ENCODE measurements at places on chromosomes 12 and 14. TPM values are rescaled to one million over a fixed set of nuclear protein-coding genes. Genes with fewer than 3 reads are reported as not detected.

GRCh38 chr12:12428047-12428446 is 71.2 kb downstream of the BORCS5 start:
- no peaks in the 10 kb centered on the region for H3K27me3 ChIP-seq
- DNase-seq, result no peak
- no peaks in the 10 kb centered on the region for H3K36me3 ChIP-seq
- no peak overlapping the region for H3K27ac ChIP-seq
- no peak overlapping the region for H3K4me3 ChIP-seq

DNA sequence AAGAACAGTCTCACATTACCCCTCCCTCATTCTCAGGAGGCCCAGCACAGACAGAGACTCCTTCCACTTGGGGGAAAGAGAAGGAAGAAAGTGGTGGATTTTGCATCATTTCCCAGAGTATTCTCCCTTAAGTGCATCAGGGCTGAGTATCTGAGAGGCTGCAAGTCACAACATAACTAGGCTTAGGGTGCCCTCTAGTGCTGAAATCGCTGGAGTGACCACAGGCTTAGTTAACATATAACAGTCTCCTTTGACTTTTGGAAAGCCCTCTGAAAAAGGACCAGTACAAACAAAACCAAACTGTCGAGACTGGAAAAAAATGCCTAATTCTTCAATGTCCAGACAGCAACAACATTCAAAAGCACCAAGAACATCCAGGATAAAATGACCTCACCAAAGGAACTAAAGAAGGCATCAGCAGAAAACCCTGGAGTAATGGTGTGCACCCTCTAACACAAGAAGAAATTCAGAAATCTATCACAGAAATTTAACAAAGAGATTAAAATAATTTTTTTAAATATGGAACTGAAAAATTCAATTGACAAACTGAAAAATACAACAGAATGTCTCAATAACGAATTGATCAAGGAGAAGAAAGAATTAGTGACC is 412.3 kb downstream of the RPS29 start:
- H3K27me3 ChIP-seq, result no peaks in the 10 kb centered on the region
- DNase-seq, result peak; percentile 46
- no peak overlapping the region for H3K4me3 ChIP-seq
- no peaks in the 10 kb centered on the region for H3K36me3 ChIP-seq

DNA sequence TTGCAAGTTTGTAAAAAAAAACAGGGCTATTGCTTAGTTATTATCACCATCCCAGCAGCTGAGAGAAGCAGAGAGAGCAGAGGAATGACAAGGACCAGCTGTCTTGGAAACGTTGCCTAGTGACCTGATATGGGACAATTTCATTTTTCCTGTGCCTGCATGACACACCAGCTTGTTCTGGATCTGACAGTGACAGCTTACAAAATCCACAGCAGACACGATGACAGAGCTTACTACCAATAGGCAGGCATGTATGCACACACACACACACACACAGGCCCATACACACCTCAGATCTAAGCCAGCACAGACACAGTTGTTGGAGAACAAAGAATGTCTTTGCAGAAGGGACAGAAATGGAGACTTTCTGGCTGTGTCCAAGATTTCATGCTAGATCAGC is 25.4 kb downstream of the HSPB8 start:
- no peak overlapping the region for H3K4me3 ChIP-seq
- H3K27me3 ChIP-seq, result no peaks in the 10 kb centered on the region
- DNase-seq, result peak; percentile 42
- H3K27ac ChIP-seq, result no peak overlapping the region

GRCh38 chr14:23559010-23559925 is 3.2 kb downstream of the THTPA start:
- H3K4me3 ChIP-seq, result no peak overlapping the region
- peaks cover 13% of the 10 kb centered on the region for H3K36me3 ChIP-seq
- peaks cover 5% of the 10 kb centered on the region for H3K4me1 ChIP-seq
- DNase-seq, result no peak

DNA sequence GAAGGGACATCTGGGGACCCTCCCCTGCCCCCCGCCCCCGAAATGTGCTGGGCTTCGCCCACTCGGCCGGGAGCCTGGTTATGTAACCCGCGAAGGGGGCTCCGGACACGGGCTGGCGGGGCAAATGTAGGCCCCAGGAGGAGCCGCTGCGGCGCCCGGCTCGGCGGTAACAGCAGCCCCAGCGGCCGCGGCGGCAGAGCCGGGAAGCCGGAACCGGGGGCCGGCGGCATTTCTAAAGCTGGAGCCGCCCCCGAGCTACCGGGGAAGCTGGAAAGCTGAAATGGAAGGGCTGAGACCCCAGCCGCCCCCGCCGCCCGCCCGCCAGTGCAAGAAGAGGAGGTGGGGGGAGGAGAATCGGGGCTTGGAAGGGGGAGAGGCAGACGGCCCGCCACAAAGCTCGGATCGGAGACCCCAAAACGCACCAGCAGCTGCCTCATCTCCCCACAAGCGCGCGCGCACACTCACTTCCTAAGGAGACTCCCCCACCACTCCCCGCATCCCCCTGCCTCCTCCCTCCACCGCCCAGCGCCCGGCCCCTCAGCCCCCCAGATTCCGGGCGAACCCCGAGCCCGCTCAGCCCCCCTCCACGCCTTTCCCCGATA is 1.5 kb downstream of the KDM2B start:
- H3K27me3 ChIP-seq, result no peaks in the 10 kb centered on the region
- H3K27ac ChIP-seq, result no peak overlapping the region
- no peaks in the 10 kb centered on the region for H3K36me3 ChIP-seq
- DNase-seq, result peak; percentile 59

DNA sequence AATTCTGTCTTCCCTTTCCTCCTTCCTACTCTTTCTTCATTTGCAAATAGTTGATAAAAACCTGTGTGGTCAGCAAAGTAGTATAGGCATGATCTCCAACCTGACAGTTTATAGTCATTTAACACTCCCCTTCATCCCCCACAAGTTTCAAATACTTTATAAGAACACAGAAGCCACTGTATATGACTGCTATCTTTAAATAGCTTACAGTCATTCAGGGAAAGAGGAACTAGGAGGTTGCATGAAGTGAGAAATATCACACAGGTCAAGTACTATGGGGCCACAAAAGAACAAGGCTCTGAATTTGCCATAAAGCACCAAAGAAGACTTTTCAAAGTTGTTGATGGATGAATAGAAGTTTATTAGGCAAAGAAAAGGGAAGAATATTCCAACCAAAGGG is 431.3 kb downstream of the NPAS3 start:
- no peak overlapping the region for H3K4me3 ChIP-seq
- no peaks in the 10 kb centered on the region for H3K4me1 ChIP-seq
- no peak for DNase-seq
- H3K36me3 ChIP-seq, result no peaks in the 10 kb centered on the region
- no peak overlapping the region for H3K27ac ChIP-seq
- H3K27me3 ChIP-seq, result no peaks in the 10 kb centered on the region

- H3K4me1 ChIP-seq, result no peaks in the 10 kb centered on the region
- no peaks in the 10 kb centered on the region for H3K36me3 ChIP-seq
- H3K4me3 ChIP-seq, result no peak overlapping the region
- H3K27ac ChIP-seq, result no peak overlapping the region
- H3K27me3 ChIP-seq, result no peaks in the 10 kb centered on the region
Observed at GRCh38 chr12:57657744-57658143, 24.7 kb upstream of the B4GALNT1 start.

- H3K36me3 ChIP-seq, result no peaks in the 10 kb centered on the region
- DNase-seq, result no peak
- no peak overlapping the region for H3K27ac ChIP-seq
- no peak overlapping the region for H3K4me3 ChIP-seq
Observed at GRCh38 chr12:108738170-108738569, 6.9 kb upstream of the CORO1C start.

GRCh38 chr14:94177806-94178205 is 3.7 kb downstream of the PPP4R4 start:
- no peak for DNase-seq
- H3K4me3 ChIP-seq, result no peak overlapping the region
- no peaks in the 10 kb centered on the region for H3K4me1 ChIP-seq

DNA sequence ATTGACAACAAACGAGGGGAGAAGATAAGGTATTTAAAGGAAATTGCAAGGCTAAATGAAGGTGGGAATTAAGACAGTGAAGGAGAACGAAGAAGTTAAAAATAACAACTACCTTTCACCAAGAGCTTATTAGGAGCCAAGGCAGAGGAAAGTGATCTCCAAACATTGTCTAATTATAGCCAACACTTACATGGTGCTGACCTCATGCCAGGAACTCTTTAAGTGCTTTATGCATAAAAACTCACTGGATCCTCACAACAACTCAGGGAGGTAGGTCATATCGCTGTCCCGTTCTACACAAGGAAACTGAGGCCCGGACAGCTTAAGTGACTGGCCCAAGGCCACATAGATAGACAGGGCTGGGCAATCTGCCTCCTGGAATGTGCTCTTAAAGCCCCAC is 19.5 kb downstream of the TAMALIN start:
- H3K27me3 ChIP-seq, result no peaks in the 10 kb centered on the region
- H3K36me3 ChIP-seq, result no peaks in the 10 kb centered on the region
- no peak for DNase-seq
- no peak overlapping the region for H3K27ac ChIP-seq

DNA sequence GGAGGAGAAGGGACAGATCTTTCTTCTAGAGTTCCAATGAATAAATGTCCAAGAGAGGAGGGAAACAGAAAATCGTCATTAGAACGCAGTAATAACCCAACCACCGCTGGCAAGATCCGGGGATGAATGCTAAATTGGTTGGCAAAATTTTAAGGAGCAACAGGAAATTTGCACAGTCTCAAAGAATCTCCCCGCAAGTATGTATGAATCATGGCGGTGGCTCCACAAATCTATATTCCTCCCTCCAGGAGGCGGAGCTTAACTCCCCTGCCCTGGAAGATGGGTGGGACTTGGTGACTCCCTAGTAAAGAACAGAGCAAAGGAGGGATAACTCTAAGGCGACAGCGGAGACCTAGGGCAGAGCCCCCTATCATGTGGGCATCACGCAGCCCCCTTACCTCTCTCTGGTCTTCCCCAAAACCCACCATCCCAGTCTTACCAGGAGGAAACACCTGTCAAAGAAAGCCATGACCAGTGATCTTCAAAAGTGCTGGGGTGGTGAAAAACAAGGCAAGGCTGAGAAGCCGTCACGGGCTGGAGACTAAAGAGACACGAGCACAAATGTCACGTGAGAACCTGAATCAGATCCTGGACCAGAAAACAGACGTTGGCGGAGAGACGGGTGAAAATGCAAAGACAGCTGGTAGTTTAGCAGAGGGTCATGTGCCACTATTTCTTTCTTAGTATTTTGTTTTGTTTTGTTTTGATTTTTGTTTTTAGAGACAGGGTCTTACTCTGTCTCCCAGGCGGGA is 125.8 kb downstream of the NCOR2 start:
- peaks cover 4% of the 10 kb centered on the region for H3K4me1 ChIP-seq
- peak; percentile 69 for DNase-seq
- H3K27me3 ChIP-seq, result no peaks in the 10 kb centered on the region
- no peak overlapping the region for H3K4me3 ChIP-seq
- H3K27ac ChIP-seq, result peak overlapping the region; percentile 52
- H3K36me3 ChIP-seq, result peaks cover 9% of the 10 kb centered on the region

- no peaks in the 10 kb centered on the region for H3K27me3 ChIP-seq
- no peaks in the 10 kb centered on the region for H3K4me1 ChIP-seq
- H3K27ac ChIP-seq, result no peak overlapping the region
- DNase-seq, result no peak
- no peaks in the 10 kb centered on the region for H3K36me3 ChIP-seq
- H3K4me3 ChIP-seq, result no peak overlapping the region
Observed at GRCh38 chr14:103545219-103545914, 16.4 kb downstream of the TRMT61A start.

GRCh38 chr12:39619316-39619659 is 315 bp downstream of the ABCD2 start:
- H3K27me3 ChIP-seq, result no peaks in the 10 kb centered on the region
- no peaks in the 10 kb centered on the region for H3K4me1 ChIP-seq
- peak overlapping the region; percentile 86 for H3K4me3 ChIP-seq

DNA sequence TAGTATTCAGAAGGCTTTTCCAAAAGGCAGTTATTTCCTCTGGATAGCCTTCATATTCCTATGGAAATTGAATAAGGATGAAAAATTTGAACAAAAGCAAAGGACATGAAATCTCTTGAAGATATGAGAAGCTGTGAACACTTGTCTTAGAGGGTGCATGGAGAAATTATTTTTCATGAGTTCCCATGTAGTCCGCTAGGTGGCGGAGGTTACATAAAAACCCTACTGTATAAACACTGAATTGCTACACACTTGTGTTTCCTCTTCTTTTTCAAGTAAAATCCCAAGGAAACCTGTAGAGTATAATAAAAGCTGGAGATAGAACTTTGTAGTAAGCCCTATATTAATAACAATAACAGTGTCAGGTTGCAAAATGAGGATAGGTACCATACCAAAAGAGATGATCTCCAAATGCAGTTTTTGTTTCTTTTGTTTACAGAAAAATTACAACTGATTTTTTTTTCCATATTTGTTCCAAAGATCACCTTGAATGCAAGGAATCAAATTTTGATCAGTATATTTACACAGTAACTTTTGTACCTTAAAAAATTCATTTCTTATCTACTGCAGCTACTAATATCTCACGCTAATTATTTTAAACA is 37.8 kb upstream of the OR4E1 start:
- no peaks in the 10 kb centered on the region for H3K36me3 ChIP-seq
- DNase-seq, result no peak
- H3K4me1 ChIP-seq, result no peaks in the 10 kb centered on the region
- no peak overlapping the region for H3K27ac ChIP-seq
- H3K27me3 ChIP-seq, result no peaks in the 10 kb centered on the region
- no peak overlapping the region for H3K4me3 ChIP-seq

DNA sequence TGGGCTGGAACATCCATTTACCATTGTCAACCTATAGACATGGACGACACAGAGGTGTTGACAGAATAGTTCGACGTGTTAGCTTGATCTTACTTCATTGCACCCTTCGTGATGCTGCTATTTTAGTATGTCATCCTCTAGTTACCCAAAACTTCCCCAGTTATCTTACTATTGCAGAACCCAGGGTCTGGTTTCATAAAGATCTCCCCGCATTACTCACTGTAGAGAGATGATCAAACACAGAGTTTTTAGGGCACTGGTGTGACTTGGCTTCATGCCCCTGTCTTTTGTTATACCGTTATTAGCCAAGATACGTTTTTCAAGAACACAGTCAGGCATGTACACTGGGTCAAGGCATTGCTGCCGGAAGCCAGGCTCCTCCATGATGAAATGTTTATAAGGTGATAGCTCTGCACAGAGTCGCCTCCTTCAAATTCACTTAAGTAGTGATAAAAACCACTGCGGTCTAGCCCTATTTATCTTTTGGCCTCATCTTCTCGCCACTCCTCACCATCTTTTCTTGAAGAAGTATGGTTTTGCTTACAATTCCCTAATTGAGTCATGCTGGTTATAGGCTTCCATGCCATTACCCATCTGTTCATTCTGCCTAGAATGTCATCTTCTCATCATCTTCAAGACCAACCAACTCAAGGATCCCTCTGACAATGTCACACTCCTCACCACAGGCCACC is 1127.9 kb downstream of the VRK1 start:
- H3K4me1 ChIP-seq, result no peaks in the 10 kb centered on the region
- H3K36me3 ChIP-seq, result no peaks in the 10 kb centered on the region
- no peaks in the 10 kb centered on the region for H3K27me3 ChIP-seq
- no peak overlapping the region for H3K4me3 ChIP-seq
- H3K27ac ChIP-seq, result no peak overlapping the region

GRCh38 chr14:68894802-68895703 is 84.0 kb downstream of the ACTN1 start:
- H3K4me1 ChIP-seq, result no peaks in the 10 kb centered on the region
- no peak for DNase-seq
- H3K4me3 ChIP-seq, result no peak overlapping the region
- H3K36me3 ChIP-seq, result peaks cover 2% of the 10 kb centered on the region

The RGS6 gene
- 1.4 TPM for polyA plus RNA-seq

The OVCH1 gene
- polyA plus RNA-seq, result not detected

The CLEC2A gene
- not detected for polyA plus RNA-seq

The C12orf50 gene
- not detected for polyA plus RNA-seq

The RAPGEF3 gene
- polyA plus RNA-seq, result 84.3 TPM

The TCP11L2 gene
- polyA plus RNA-seq, result 2.3 TPM

The RBM19 gene
- 12.3 TPM for polyA plus RNA-seq

The KLRC3 gene
- polyA plus RNA-seq, result not detected

The SDSL gene
- 116 TPM for polyA plus RNA-seq

The TAS2R42 gene
- not detected for polyA plus RNA-seq

The GALNT9 gene
- 4.8 TPM for polyA plus RNA-seq

The TAS2R19 gene
- not detected for polyA plus RNA-seq
